Fibroblast of villous mesenchyme (primary cell): ENCODE measurements at places on chromosomes 4 and X. TPM values are rescaled to one million over a fixed set of nuclear protein-coding genes. Genes with fewer than 3 reads are reported as not detected.

The UTP14A gene
- 16.1 and 16.4 TPM in 2 replicates for total RNA-seq

The DCAF8L2 gene
- total RNA-seq, result not detected in 2 replicates

The F8A2 gene
- total RNA-seq, result not detected in 2 replicates

The TEX13C gene
- not detected in 2 replicates for total RNA-seq

The ADGRG4 gene
- not detected in 2 replicates for total RNA-seq

The ARL13A gene
- not detected in 2 replicates for total RNA-seq

The ANKRD37 gene
- 3.0 and 3.2 TPM in 2 replicates for total RNA-seq

DNA sequence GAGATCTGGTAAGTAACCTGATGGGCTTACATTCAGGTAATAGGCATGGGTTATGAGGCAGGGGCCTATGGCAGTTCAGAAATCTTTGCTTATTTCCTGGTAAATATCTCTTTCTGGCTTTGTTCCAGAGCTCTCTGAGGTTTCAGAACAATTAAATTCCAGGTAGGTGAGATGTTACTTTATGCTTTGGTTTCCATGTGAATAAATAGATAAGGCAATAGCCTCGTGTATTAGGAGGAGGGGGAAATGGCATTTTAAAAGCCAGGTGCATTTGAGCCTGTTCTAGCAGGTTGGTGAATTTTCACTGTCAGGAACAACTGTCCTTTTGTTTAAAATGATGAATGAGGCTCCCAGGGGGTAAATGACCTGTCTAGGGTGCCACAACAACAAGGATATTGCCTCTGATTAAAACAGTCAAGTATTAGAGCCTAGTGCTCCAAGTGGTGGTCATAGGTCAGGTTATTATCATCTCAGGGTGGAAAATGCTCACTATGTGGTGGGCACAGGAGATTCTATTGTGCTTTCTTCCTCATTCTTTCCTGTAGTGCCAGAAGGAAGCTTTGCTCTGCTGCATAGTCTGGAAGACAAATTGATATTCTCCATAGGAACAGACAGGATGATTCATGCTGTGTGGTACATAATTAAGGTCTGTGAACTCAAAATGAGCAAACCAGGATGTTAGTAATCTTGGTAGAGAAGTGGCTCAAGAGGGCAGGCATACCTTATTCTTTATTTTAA, 296.2 kb downstream of the INPP4B start:
- no peak for DNase-seq

GRCh38 chr4:174402470-174403176, 118.9 kb downstream of the CEP44 start:
- no peak for DNase-seq

DNA sequence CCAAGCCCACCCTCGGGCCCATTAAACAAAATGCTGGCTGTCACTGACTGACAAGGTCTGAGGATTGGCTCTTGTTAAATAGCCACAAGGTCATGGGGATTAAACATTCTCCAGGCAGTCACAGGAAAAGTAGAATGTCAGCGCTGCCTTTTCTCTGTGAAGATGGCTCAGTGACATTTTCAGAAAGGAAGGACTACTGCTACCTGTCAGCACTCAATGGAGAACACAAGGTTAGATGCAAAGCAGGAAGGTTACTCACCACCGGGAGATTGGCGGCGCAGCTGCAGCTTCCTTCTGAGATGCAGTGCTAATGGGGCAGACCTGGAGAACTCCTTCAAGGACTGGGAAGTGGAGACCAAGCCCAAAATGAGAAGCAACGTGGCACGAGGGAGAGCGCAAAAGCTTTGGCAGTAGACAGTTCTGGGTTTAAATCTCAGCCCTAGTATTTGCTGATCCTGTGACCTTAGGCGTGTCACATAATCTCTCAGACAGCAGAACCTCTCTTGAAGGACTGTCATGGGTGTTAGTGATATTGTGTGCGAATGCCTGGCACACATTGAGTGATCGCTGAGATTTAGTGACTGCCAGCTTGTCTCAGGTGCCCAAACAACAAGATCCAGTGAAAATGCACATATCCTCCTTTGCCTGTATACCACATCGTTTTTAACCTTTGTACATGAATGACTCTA, 213.1 kb upstream of the BOD1L1 start:
- DNase-seq, result no peak

- DNase-seq, result no peak
Measured at GRCh38 chr4:124610211-124610610, 102.3 kb downstream of the ANKRD50 start.

- no peak for DNase-seq
Measured at GRCh38 chrX:121165930-121166359, 118.5 kb downstream of the GLUD2 start.

DNA sequence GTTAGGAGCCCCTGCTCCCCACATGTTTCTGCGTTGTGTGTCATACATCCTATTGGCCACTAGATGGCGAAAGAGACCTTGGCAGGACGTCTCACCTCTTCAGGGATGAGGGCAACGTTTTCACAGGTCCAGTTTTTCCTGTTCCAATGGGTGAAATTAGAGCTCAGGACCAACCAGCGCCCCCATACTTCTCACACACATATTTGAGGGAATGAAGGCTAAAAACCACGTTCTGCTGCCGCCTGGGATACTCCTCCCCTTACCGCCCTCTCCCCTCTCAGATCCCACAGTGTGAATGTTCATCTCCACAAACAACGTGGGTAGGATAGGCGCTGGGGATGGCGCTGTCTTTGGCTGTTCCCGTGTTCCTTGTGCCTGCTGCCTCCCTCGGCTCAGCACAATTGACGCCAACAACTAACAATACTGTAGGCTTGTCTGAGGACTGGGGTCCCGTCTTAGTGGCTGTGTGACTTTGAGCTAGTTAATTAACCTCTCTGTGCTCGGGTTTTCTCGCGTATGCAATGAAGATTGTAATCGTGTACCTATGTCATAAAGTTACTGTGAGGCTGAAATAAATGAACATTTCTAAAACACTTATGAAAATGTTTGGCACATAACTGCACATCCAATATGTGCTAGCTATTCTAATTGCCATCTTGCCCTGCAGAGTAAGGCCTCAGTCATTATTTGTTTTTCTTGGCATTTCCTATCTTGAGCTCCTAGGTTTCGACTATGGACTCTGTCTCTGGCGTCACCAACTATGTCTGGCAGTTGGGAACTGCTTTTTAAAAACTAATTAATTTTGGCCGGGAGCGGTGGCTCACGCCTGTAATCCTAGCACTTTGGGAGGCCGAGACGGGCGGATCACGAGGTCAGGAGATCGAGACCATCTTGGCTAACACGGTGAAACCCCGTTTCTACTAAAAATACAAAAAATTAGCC, 181.3 kb upstream of the STK26 start:
- peak; percentile 62 for DNase-seq

GRCh38 chr4:98779088-98779487, 120.7 kb upstream of the TSPAN5 start:
- DNase-seq, result peak; percentile 51
